ENCODE measurements at places on chromosomes 3 and 15. TPM values are rescaled to one million over a fixed set of nuclear protein-coding genes. Genes with fewer than 3 reads are reported as not detected.

Gene RTP1
- 0.05 TPM for total RNA-seq

Gene KIF9
- 3.0 TPM for total RNA-seq

- no peak overlapping the region for H3K27ac ChIP-seq
- no peaks in the 10 kb centered on the region for H3K4me1 ChIP-seq
- no peak overlapping the region for H3K4me3 ChIP-seq
- no peak for DNase-seq
- H3K36me3 ChIP-seq, result no peaks in the 10 kb centered on the region
Measured at GRCh38 chr3:131075632-131076328, 49.1 kb downstream of the NEK11 start.

DNA sequence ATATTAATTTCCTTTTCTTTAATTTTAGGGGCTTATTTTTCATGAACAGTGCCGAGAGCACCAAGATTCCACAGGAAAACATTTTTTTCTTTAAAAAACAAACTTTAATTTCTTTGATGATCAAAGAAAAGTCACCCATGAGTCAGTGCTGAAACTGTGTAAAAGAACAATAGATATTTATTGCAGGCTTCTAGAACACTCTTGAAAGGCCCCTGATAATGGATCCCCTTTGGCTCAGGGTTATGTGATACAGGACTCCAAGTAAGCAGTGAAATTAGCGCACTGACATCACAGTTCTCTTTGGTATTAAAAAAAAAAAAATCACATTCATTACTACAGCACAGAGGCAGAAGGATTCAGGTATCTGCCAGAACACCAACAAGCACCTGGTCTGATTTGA, 66.1 kb upstream of the MYZAP start:
- H3K4me3 ChIP-seq, result no peak overlapping the region
- no peaks in the 10 kb centered on the region for H3K27me3 ChIP-seq
- H3K27ac ChIP-seq, result no peak overlapping the region
- DNase-seq, result no peak
- no peaks in the 10 kb centered on the region for H3K36me3 ChIP-seq

Data from thymus (tissue), 14 donors.